Tongue (tissue), 3 donors: ENCODE measurements at places on chromosomes 12 and 14.

DNA sequence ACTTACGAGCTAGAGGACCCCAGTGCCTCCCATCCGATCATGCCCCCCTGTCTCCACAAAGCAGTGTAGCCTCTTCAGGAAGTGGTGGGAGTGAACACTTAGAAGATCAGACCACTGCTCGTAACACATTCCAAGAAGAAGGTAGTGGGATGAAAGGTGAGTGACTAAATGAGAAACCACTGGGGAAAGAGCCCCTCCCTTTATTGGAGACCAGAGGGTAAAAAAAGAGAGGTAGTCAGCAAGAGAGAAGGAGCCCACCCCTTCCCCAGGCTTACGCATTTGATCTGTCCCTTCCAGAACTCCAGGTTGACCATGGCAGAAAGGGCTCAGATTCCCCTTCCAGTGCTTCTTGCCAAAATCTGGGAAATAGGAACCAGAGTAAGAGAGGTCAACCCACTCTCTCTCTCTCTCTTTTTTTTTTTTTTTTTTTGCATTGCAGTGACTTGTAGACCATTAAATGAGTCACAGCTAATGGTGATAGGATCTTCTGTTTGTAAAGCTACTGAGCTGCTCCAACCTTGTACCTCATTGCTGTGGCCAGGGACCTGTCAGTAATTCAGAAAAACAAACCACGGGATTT, 165.4 kb downstream of the GCH1 start:
- no peak for DNase-seq

GRCh38 chr14:61950340-61950739, 188.1 kb downstream of the SNAPC1 start:
- DNase-seq, result no peak

DNA sequence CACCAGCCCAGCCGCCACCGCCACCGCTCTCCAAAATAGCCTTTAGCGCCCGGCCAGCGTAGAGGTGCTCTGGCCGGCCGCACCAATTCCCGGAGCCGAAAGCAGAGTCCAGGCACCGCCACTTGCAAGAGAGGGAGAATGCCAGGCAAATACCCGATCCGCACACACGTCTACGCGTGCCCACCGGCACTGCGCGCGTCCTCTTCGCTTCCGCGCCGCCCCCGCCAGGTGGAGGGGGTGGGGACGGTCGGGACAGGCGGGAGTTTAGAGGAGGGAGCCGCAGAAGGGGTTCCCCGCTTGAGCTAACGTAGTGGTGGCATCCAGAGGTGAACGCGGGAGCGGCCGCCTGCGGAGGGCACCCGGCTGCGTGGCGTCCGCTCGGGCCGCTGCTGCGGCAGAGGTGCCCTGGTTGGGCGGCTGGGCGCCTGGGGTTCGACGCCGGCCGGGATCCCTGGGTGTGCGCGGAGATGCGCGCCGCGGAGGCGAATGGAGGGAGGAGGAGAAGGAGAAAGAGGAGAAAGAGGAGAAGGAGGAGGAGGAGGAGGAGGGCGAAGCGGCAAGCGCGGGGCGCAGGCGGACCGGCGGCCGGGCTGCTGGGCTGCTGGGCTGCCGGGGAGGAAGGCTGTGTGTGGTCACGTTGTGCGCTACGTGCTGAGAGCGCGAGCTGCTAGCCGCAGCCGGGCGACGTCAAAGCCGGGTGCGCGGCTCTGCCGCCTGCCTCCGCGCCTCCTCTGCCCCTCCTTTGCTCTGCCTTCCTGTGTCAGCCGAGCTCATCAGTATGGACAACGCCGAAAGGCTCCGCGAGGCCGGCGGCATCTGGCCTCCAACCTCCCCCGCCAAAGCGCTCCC, at the start of gene MDGA2:
Gene MDGA2, minus strand, starts transcription at position 140 of the 849 bp plus-strand sequence.
- DNase-seq, result peak; percentile 60

GRCh38 chr14:93368996-93369712, 22.2 kb downstream of the COX8C start:
- DNase-seq, result no peak

GRCh38 chr12:9669534-9669933, at the start of gene CLEC2D:
TSS of gene CLEC2D (plus strand) at chr12:9669713. CDS start at chr12:9669735, 22 bp downstream.
- DNase-seq, result no peak

- no peak for DNase-seq
Observed at GRCh38 chr14:60355768-60356167, 106.7 kb downstream of the PPM1A start.

DNA sequence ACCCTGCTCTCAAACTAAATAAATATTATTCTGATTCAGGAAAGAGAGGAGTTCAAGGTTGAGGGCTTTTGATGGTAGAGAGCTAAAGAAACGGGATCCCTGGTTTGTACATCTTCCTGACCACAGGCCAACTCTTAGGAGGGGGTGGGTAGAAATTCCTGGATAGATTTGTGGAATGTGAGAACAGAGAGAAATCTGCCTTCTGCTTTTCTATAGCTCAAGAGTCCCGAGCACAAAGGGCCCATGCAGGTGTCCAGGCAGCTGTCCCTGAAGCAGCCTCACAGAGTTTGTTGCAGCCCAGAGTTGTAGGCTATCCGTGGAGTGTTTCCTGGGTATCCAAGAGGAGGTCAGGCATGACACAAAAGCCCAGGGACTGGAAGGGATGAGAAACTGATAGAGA, 198.6 kb downstream of the BCAT1 start:
- no peak for DNase-seq

DNA sequence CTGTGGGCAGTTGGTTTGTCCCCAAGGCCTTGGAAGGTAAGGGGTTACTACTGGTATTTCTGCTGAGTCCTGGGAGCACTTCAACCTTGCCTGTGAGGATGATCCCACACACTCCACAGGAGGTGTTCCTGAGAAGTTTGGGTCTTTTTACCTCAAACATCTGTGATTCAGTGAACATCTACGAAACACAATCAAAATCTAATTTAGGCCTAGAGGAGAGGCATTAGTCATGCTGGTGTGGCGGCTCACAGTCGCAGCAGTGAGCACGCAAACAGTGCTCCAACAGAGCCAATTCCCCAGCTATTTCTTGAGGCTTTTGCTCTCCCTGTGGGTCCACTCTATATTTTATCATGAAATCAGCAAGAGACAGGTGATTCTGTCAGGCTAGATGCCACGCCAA, 107.6 kb downstream of the APAF1 start:
- no peak for DNase-seq

DNA sequence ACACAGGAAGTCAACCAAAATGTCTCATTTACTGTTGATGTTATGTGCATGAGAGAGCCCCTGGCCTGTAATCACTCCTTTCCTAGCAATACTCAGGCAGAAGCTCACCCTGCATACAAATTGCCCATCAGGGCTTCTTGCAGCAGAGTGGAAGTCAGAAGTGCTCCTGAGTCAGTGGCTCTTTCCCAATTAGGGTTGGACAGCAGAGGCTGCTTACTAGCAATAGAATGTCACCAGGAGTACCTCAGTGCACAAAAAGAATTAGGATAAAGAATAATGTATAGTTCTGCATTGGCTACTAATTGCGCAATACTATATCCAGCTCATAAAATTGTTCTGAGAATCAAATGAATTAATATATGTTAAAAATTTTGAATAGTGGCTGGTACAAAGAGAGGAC, 161.1 kb downstream of the SLC35F4 start:
- no peak for DNase-seq

GRCh38 chr14:70000601-70001000, 121.4 kb downstream of the SMOC1 start:
- DNase-seq, result no peak

GRCh38 chr12:107992870-107993451, 136.1 kb upstream of the WSCD2 start:
- DNase-seq, result peak; percentile 16

DNA sequence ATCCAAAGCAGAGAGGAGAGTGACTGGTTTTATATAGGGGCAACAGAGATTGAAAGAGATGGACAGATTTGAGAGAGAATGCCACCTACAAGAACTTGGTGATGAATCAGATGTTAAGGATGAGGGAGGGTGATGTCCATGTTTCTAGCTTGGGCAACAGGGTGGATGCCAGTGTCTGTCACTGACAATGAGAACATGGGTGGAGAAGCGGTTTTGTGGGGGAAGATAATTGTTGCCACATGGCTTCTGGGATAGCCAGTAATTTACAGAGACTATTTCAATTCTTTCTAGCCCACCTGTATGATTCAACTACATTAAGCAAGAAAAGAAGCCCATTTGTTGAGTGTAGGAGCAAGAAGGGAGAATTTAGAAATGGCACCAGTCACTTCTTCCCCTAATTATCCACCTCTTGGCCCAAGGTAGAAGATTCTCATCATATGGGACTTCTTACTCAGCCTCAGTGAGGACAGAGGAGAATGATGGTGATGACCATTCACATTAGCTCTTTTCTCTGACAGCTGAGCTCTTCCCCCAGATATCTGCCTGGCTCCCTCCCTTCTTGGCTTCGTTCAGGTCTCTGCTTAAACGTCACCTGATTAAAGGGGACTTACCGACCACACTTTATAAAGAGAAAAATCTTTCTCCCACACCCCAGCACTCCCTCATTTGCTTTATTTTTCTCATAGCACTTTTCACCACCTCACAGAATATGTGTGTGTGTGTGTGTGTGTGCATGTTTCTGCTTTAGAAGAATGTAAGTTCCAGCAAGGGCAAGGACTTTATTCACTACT, 117.8 kb downstream of the DUSP6 start:
- no peak for DNase-seq

DNA sequence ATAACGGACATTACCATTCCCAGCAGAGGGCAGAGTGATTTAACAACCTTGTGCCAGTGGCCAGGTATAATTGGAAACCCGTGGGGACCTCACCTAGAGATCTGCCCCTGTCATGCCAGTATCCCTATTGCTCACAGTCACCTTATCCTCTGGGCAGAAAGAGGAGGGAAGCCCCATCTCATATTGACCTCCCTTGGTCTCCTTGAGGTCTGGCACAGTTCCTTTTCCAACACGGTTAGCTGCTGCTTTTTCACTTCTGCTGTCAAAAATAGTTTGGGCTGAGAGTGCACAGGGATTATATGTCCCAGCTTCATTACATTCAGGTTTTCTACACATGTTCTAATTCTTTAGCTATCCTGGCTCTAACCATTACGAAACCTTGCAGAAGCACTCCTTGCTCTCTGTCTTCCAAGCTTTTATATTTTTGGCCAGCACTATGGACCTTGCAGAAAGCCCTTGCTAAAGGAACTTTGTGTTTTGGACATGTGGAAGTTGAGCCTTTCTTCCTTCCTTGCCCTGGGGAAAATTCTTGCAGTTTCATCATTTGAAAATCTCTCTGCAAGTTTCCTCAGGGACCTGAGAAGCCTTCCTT, 111.7 kb upstream of the MIS18BP1 start:
- peak; percentile 61 for DNase-seq

DNA sequence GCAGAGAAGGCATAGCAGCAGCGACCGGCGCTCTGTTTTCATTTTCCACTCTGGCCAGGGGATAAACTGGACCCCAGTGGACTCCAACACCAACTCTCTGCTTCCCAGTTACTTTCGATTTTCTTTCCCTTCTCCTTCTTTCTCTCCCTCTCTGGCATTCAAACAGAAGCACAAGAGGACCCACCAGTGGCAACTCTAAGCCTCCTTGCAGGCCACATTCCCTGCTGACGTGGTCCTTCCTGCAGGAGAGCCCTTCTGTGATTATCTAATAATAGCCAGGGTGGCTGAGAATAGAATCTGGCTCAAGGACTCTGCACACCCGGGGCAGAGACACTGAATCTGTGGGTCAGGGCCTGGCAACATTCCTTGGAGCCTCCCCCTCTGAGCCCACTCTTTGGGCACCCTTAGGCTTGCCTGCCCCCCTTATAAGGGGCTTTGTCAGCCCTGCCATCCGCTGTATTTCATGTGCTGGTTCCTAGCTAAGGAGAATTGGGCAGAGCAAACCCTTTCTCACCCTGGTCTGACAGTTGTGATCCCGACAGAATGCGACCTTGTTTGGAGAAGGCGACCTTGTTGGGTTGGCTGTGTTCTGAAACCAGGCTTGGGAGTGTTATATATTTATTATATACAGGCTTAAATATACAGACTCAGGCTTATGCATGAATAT, 8.2 kb upstream of the HOXC6 start:
- DNase-seq, result peak; percentile 50
